PC-3 (cell line): ENCODE measurements at places on chromosomes 12 and 14.

DNA sequence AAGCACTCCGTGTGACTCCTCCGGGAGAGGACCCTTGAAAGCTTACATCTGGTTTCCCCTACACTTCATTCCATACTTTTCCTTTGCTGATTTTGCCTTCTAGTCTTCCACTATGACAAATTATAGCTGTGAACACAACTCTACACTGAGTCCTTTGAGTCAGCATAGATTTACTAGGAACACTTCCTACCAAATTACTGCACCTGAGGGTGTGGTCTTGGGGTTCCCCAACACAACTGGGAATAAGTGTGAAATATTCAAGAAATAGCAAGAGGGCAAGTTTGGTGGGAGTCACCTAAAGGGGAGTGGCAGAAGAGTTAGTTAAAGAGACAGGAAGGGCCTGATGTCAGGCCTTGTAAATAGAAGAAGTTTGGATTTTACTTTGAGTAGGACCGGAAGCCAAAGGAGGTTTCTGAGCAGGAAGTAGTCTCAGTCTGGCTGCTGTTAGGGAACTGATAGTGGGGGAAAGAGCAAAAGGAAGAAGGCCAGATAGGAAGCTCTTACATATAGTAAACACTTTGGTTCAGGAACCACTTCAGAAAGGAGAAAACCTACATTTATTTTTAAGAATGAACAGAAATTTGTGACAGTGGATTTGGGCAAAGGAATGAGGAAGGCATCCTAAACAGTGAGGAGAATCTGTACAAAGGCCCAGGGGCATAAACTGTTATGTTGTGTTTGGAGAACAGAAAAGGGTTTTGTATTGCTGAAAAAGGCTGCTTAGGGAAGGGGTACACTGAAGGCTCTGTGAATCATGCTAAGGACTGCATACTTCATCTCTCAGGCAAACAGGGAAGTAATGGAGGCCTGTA lies 14.2 kb downstream of the SEL1L start:
- DNase-seq = no peak

- DNase-seq = peak; percentile 57
Measured at GRCh38 chr12:18224745-18225144, 36.6 kb upstream of the PIK3C2G start.

DNA sequence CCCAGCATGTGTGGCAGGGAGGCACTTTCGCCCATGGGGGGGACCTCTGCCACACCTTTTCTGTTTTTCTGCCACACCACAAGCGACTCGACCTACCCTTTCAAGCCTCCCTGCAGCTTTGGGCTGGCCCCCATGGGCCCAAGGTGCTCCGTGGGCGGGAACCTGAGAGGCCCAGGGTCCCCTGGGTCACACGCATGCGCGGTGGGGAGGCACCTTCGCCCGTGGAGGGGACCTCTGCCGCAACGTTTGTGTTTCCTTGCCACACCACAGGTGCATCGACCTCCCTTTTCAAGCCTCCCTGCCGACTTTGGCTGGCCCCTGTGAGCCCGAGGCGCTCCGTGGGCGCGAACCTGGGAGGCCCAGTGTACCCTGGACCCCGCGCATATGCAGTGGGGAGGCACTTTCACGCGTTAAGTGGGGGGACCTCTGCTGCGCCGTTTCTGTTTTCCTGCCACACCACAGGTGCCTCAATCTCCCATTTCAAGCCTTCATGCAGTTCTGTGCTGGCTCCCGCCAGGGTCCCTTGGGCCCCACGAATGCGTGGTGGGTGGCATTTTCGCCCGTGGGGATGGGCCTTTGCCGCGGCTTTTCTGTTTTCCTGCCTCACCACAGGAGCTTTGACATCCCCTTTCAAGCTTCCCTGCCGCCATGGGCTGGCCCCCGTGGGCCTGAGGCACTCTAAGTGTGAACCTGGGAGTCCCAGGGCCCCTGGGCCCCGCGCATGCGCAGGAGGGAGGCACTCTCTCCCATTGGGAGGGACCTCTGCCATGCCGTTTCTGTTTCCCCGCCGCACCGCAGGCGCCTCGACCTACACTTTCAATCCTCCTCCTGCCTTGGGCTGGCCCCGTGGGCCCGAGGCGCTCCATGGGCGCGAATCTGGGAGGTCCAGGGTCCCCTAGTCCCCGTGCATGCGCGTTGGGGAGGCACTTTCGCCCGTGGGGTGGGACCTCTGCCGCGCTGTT lies 332.2 kb downstream of the ALG10 start:
- DNase-seq = no peak

- peak; percentile 57 for DNase-seq
Measured at GRCh38 chr12:44317651-44318126, 481.8 kb downstream of the TMEM117 start.

DNA sequence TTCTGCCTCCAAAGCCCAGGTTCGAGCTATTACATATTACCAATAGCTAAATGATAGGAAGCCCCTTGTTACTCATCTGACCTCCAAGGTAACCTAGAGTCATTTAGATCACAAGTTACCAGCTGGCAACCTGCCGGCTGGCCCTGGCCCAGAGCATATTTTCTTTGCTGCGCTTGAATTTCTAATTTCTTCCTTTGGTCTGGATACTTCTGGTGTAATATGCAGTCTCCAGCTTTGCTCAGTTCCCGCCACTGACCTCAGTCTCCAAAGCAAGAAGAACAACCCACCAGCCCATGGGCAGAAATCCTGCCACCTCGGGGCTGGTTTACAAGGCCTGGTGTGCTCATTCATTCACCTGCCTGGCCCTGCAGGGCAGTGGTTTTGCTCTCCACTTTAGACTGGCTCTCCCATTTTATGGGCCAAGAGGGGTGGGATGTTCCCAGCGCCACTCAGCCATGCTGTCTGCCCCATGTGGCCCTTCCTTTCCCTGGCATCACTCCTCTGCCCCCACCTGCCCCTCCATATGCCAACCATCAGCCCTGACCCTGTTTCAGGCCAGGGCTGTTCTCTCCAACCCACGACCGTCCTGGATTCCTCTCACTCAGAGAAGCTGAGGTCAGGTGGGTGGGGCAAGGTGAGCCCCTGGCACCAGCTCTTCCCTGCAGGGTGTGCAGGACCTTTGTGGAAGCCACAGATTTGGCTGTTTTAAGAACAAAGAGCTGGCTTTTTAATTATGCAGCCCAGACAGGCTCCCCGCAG lies 76.0 kb downstream of the PRIMA1 start:
- DNase-seq = no peak

GRCh38 chr12:80815351-80815750 lies 98.6 kb downstream of the MYF5 start:
- no peak for DNase-seq
